Activated CD4-positive, alpha-beta T cell treated with anti-CD3 and anti-CD28 coated beads, Interleukin-10, Interleukin-2, amounts not matched to agents 100 ng/mL and 50 ng/mL, durations not matched to agents 16 hours and 8 hours (primary cell): ENCODE measurements at places on chromosomes 4 and X.
A peak's percentile ranks its signal among the peaks of the same experiment; 100 is the strongest.

- DNase-seq = peak; percentile 52
These were observed 222.6 kb downstream of the SPIN4 start for GRCh38 chrX:63128509-63128908.

DNA sequence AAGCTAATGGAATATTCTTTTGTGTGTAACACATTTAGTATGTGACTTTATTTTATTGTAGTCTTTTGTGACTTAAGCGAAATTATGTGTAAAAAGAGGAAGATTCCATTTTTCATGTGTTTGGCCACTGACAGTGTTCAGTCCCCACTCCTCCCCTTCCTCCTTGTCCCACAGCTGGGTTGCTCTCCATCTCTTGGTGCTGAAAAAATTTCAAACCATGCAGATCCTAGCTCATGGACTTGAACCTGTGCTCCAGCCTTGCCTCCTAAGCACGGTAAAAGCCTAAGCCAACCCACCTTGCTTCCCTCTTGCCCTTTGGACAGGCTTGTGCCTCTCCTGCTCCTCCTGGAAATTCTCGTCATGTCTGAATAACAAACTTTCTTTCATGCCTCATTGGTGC is 2008.5 kb upstream of the TENM3 start:
- DNase-seq = no peak

- no peak for DNase-seq
These were observed 1001.6 kb upstream of the IGFBP7 start for GRCh38 chr4:58111818-58112217.

DNA sequence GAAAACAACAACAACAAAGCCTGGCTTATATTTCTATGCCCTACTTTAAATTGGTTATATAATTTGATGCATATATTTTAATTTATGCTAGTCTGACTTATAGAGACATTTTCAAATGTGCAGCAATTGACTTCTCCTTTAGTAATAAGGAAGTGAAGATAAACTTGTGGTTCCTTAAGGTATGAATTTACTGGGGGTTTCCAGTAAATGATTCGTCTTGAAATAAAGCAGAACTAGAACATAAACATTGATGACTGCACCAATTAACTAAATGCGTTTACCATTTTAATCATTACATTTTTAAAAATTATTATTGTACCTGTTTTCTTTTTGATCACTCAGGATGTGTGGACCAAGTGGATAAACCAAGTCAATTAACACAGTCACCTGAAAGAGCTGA is 99.6 kb upstream of the CCSER1 start:
- no peak for DNase-seq

DNA sequence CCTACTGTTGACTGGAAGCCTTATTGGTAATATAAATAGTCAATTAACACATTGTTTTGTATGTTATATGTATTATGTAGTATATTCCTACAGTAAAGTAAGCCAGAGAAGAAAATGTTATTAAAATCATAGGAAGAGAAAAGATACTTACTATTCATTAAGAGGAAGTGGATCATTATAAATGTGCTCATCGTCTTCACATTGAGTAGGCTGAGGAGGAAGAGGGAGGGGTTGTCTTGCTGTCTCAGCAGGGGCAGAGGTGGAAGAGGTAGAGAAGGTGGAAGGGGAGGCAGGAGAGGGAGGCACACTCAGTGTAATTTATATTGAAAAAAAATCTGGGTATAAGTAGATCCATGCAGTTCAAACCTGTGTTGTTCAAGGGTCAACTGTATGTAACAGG is 10.6 kb downstream of the CDKL5 start:
- no peak for DNase-seq
